Stimulated activated CD8-positive, alpha-beta memory T cell treated with anti-CD3 and anti-CD28 coated beads, Interleukin-7, amount 100 ng/mL, for 48 hours (primary cell): ENCODE measurements at places on chromosomes 6 and 20.

DNA sequence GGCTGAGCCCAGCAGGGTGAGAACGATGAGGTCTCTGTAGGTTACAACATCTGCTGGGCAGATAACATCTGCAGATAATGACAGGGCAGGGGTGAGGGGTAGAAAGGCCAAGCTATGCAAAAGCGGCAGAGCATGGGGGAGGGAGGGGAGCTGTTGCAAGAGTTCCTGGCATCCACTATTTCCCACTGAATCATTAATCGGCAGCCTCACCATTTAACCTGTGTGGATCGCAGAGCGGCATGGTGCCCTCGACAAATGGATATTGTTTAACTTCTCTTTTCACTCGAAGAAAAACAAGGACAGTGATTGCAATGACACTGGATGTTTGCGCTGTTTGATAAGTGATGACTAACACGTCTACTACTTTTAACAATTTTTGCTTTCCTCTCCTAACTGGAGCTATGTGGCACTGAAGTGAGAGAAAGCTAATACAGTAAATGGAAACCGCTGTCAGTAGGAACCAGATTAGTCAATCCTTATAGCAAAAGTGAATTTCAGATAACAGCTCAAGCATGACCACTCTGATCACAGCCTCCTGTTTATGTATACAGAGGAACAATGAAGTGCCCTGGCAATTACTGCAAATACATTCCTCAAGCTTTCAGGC is 381.5 kb downstream of the TFAP2A start:
- no peak for DNase-seq

DNA sequence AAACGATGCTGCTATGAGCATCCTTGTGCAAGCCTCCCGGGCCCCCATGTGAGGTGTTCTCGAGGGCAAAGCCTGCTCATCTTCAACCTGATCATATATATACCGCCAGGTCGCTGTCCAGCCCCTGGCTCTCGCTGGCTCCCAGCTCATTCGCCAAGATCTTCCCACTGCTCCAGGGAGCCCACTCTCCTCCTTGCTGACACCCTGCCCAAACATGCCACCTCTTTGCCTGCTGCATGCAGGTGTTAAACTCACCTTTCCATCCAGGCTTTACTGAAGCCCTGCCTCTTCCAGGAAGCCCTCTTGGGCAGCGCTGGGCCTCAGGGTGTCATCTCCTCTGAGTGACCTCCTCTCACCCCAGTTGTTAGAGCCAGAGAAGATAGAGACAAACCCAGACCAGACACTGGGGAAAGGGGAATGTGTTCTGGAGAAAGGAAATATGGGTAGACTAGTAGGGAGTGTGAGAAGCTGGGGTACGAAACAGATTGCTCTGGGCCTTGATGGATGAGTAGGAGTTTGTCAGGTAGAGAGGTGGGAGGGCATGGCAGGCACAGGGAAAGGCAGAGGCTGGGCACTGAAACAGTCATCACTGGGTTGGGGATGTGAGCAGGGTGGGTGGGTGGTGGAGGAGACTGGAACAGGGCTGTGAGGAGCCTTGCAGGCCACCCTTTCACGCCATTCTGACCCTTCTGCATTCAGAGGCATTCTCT is 1.2 kb upstream of the DLGAP4 start:
- no peak for DNase-seq

DNA sequence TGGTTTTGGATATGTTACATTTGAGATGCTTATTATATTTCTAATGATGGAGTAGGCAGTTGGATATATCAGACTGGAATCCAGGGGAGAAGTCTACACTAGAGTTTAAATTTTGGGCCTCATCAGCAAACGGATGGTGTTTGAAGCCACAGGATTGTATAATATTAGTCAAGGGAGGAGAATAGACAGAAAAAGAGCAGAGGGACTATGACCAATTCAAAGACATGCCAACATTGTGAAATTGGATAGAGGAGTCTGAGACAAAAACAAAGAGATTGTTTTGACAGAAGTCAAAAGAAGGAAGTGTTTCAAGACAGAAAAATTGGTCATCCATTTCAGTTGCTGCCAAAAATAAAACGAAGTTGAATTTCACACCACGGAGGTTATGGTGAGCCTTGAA is 66.5 kb downstream of the NOX3 start:
- DNase-seq = no peak

DNA sequence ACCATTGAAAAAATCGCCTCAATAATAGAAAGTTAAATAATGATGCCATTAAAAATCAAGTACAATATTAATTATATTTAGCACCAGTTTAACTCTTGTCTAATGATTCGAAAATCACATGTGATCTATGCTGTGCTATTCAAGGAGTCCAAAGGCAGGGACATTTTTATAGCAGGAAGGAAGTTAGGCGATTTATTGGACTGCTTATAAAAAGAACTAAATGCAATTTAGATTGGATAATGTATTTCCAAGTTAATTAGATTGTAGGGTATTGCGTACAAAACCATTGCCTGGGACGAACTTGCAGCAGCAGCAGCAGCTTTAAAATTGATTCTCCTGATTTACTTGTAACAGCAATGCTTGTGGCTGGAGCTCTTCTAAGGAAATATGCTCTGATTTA is 87.4 kb upstream of the TMEM181 start:
- DNase-seq = no peak

DNA sequence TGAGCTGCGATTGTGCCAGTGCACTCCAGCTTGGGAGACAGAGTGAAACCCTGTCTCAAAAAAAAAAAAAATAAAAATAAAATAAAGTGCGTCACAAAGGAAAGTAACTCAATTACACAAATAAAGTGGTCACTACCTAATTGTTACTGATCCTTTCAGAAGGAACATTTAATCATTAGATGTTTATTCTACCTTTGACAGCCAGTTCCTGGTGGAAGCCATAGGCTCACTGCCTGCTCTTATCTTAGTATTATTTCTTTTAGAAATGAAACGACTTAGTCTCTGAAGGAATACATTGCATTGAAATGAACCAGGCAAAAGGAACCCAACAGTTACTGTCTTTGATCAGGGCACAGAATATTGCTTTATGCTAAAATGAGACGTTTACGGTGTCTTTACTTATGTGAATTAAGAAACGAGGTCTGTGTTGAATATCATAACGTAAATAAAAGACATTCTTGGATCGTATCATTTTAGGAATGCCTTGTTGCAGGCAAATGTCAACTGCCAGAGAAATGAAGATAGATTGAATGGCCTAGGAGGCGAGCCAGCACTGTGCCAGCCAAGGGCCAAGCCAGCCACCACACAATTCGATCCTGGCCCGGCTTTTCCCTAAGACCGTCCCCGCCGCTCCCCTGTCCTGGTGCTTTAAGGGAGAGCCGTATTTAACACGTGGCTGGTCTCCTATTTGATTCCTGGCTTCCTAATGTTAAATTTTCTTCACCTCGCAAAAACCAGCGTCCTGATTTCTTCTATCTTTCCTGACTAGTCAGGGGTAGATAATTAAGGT is 136.7 kb upstream of the GMDS start:
- no peak for DNase-seq

- no peak for DNase-seq
These were observed 98.8 kb downstream of the ASXL1 start for GRCh38 chr20:32456869-32457478.

DNA sequence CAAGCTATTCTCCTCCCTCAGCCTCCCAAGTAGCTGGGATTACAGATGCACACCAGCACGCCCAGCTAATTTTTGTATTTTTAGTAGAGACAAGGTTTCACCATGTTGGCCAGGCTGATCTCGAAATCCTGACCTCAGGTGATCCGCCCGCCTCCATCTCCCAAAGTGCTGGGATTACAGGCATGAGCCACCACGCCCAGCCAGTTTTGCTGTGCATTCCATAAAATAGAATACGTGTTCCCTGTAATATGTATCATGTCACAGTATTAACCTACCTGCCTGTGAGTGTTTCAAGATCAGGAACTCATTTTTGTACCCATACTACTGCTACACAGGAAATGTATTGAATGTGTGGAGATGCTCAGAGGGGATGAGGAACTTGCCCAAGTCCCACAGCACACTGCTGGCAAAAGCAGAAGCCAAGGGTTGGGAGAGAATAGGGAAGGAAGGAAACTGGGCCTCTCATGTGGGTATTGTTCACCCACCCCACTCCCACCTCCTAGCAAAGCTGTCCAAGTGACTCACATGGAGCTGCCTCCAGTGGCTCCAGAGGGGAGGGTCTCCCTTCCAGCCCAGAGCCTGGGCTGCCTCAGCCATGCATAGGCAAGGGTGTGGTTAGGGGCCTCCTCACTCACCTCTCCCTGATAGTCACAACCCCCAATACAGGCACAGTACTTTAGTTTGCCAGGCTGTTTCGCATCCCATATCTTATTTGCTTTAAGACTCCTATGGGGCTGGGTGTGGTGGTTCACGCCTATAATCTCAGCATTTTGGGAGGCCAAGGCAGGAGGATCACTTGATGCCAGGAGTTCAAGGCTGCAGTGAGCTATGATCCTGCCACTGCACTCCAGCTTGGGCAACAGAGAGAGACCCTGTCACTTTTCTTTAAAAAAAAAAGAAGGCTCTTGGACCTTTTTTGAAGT is 9.4 kb downstream of the HM13 start:
- DNase-seq = no peak

GRCh38 chr6:51954681-51955080 is 132.7 kb downstream of the PKHD1 start:
- DNase-seq = no peak

DNA sequence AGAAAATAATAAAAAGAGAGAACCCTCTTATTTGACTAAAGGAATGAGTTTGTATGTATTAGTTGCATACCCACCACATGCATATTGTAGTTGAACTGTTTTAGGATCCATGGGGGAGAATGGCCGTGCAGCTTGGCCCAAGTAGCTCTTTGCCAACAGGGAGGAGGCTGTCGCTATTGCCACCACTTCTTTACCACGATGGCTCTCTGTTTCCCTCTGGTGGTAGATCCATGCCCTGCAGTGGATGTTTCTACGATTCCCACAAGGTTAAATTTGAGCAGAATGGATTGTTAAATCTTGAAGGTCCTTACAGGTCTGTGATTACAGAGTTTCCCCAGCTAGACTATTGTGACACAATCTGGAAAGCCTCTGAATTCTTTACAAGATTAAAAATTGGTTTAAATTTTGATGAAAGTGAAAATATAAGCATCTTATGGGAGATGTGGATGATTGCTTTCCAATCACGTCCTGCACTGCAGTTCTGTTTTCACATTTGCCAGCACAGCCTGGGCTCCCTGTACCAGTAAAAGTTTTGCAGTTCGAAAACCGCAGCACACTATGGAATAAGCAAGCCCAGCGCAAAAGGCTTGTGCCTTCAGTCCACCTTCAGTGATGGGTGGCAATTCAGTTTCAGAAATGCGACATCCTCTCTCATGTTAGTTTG is 34.4 kb upstream of the FNDC1 start:
- peak; percentile 53 for DNase-seq
